ENCODE measurements at places on chromosomes 3 and 15.

DNA sequence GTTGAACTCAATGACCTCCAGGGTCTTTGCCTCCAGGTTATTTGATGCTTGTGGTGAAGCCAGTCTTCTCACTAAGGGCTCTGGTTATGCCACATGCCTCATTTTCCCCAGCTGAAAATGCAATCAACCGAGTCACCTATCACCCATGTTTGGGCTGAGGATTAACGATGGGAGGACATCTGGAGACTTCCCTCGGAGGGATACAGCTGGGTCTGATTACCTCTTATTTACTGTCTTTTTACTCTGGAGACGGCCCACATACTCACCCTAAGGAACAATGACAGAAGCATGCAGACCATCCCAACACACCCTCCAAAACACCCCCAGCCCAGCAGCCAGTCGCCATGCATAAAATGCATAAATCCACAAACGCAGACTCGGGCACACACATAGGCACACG lies 187.4 kb downstream of the OPA1 start:
- DNase-seq = no peak

DNA sequence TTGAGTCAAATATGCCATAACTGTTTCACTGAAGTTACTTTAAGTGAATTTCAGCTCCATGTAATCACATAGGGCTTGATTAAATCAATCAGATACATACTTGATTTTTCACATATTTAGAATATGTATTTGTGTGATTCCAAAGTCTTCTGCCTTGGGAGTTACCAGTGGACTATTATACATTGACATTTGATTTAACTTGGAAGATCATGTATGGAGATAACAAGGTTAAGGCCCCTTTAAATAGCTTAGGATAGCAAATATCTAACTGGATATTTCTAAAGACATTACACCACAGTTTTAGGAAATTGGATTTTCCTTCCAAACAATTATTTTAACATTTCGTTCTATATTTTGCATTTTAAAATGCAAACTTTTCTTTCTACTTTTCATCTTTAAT lies 405.0 kb downstream of the RAP2B start:
- no peak for DNase-seq

DNA sequence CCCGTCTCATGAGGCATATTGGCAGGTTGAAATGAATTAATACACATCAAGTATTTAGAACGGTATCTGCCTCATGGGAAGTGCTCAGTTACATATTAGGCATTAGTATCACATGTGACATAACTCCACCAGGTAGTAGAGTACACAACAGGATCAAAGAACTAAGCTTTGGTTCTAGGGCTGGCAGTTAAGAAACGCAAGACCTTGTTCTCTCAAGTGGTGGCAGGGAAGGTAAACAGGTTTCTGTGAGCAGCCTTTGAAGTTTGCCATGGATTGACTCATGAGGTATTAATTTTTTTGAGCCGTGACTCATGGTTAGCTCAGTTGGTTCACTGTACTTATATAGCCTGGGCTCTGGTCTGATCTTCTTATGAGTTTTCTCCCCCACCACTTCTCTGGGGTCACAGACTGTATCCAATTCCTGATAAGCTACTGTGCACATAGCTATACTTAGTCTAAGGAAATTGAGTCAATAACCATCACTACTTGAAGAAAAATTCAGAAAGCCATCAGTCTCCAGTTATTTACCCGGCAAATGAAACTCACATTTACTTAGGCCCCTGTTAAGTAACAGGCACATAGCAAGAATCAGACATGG lies 155.6 kb upstream of the STT3B start:
- peak; percentile 6 for DNase-seq

- DNase-seq = no peak
These were observed 98.5 kb upstream of the SLC2A2 start for GRCh38 chr3:171125010-171125409.

All from stimulated activated CD8-positive, alpha-beta memory T cell treated with anti-CD3 and anti-CD28 coated beads, Interleukin-12 subunit alpha, Interleukin-12 subunit beta, amount 100 ng/mL, for 1 hour (primary cell).